H1 (cell line): ENCODE measurements at places on chromosomes 2 and 18. TPM values are rescaled to one million over a fixed set of nuclear protein-coding genes. Genes with fewer than 3 reads are reported as not detected.
A peak's percentile ranks its signal among the peaks of the same experiment; 100 is the strongest.

VWC2L gene
- total RNA-seq, result not detected in 2 replicates

CCDC150 gene
- 31.9 and 42.2 TPM in 2 replicates for total RNA-seq

MAP3K19 gene
- total RNA-seq, result not detected in 2 replicates

GRCh38 chr2:11773747-11774525 is 27.5 kb downstream of the LPIN1 start:
- no peaks in the 10 kb centered on the region for H3K27me3 ChIP-seq
- no peak overlapping the region for H3K27ac ChIP-seq
- no peak overlapping the region for H3K4me3 ChIP-seq

- H3K36me3 ChIP-seq, result no peaks in the 10 kb centered on the region
- H3K27ac ChIP-seq, result no peak overlapping the region
- H3K4me1 ChIP-seq, result peaks cover 5% of the 10 kb centered on the region
- no peak overlapping the region for H3K4me3 ChIP-seq
- H3K27me3 ChIP-seq, result no peaks in the 10 kb centered on the region
- no peak for DNase-seq
Measured at GRCh38 chr18:48022021-48022420, 91.6 kb upstream of the SMAD2 start.

- no peak overlapping the region for H3K27ac ChIP-seq
- DNase-seq, result no peak
- no peaks in the 10 kb centered on the region for H3K27me3 ChIP-seq
- H3K4me1 ChIP-seq, result no peaks in the 10 kb centered on the region
- H3K4me3 ChIP-seq, result no peak overlapping the region
Measured at GRCh38 chr2:10008809-10009176, 34.6 kb upstream of the KLF11 start.

DNA sequence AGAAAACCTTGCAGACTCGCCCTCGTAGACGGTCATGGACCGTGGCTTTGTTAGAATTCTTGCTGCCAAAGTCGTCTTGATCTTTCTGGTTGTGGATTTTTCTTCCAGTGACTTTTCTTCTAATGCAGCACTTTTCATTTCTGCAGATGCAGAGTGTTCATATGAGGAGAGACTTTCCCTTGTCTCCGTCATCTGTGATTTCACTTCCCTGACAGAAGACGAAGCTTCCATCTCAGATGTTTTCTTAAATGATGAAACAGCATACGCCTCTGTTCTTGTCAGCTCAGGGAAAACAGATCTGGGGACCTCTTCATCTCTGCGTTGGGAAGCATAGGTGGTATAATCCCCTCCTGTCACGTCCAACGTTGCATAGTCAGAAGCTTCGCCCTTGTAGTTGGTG is 50.9 kb downstream of the PLEKHA3 start:
- H3K27ac ChIP-seq, result no peak overlapping the region
- no peaks in the 10 kb centered on the region for H3K4me1 ChIP-seq
- DNase-seq, result no peak

COL4A4 gene
- 0.67 and 1.7 TPM in 2 replicates for total RNA-seq

GRCh38 chr18:45638544-45638943 is 23.3 kb downstream of the SLC14A2 start:
- DNase-seq, result no peak
- no peaks in the 10 kb centered on the region for H3K36me3 ChIP-seq
- H3K27me3 ChIP-seq, result no peaks in the 10 kb centered on the region
- no peak overlapping the region for H3K4me3 ChIP-seq
- H3K27ac ChIP-seq, result no peak overlapping the region

DNA sequence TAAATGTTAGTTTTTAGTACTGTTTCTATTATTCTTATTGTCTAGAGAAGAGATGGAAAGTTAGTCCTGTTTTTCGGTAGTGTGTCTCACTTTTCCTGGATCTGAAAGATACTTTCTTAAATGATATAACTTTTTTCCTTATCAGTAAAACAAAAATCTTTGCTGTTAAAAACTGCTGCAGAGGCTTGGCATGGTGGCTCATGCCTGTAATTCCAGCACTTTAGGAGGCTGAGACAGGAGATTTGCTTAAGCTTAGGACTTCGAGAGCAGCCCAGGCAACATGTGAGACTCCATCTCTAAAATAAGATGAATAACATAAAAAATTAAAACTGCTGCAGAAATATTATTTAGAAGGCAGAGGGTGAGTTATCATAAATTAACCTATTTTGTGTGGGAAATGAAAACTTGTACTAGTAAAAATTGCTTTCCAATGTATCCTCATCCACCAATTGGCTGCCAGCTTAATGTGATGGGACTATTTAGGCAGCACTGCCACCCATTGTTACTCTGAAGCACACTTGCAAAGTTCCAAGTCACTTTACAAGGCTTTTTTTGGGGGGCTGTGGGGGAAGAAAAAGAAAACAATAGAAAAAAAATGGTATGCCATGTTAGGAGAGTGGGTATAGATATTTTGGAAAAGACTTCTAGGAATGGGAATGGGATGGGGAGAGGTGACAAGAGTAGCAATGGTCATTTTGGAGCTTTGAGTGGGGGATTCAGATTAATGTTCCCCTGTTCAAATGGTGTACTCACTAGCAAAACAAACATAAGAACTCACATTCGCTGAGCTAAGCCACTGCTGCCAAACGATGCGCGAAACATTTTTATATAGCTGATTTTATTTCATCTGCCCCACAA is 62.7 kb downstream of the MEIS1 start:
- H3K36me3 ChIP-seq, result no peaks in the 10 kb centered on the region
- H3K4me1 ChIP-seq, result peaks cover 13% of the 10 kb centered on the region
- DNase-seq, result no peak
- H3K27me3 ChIP-seq, result no peaks in the 10 kb centered on the region

CHRNG gene
- total RNA-seq, result not detected in 2 replicates

TMEM169 gene
- total RNA-seq, result 2.4 and 2.5 TPM in 2 replicates

GRCh38 chr18:48583573-48583972 is 44.7 kb downstream of the CTIF start:
- no peaks in the 10 kb centered on the region for H3K27me3 ChIP-seq
- H3K4me1 ChIP-seq, result peaks cover 4% of the 10 kb centered on the region; the same call in 1 of the 2 replicates
- no peak overlapping the region for H3K27ac ChIP-seq
- no peaks in the 10 kb centered on the region for H3K36me3 ChIP-seq

CAPN14 gene
- 0.07 and 0.08 TPM in 2 replicates for total RNA-seq

DNA sequence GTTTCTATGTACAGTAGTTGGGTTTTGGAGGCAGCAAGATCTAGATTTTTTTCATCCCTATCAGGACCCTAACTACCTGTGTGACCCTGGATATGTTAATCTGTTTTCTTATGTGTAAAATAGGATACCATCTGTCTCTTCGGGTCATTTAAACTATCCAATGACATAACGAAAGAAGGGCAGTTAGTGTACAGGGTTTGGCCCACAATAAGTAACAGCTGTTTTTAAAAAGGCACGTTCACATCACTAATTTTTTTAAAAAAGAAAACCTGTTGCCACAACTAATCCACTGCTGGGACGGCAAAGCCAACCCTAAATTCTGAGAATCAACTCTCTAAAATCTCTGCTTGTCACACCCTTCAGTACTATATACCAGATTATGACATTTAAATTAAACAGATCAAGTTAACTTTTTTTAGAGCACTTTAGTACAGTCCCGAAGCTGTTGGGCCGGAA is 869 bp downstream of the USP40 start:
- peak overlapping the region; percentile 87 for H3K4me3 ChIP-seq
- no peak for DNase-seq
- H3K36me3 ChIP-seq, result no peaks in the 10 kb centered on the region
- no peaks in the 10 kb centered on the region for H3K4me1 ChIP-seq

DNA sequence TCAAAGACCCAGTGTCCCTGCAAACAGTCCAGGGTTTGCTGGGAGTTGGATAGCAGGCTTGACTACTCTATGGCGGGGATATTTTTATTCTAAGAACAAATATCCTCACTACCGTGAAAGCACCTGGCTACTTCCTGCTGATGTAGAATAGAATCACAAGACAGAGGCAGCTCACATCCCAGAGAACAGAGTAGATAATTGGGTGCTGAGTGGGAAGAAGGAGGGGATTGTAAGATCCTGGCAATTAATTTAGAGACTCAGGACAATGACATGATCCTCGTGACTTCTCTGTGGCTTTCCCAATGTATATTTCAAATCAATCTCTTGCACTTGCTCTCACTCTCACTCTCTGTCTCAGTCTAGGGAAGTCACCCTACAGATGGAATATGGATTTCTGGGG is 341.9 kb upstream of the DCC start:
- H3K36me3 ChIP-seq, result no peaks in the 10 kb centered on the region
- no peaks in the 10 kb centered on the region for H3K27me3 ChIP-seq
- no peak overlapping the region for H3K4me3 ChIP-seq
- DNase-seq, result no peak

GRCh38 chr2:174606336-174606735 is 8.7 kb upstream of the WIPF1 start:
- H3K36me3 ChIP-seq, result no peaks in the 10 kb centered on the region
- H3K4me1 ChIP-seq, result no peaks in the 10 kb centered on the region; the same call in 1 of the 2 replicates
- H3K4me3 ChIP-seq, result no peak overlapping the region
- no peak for DNase-seq

DNA sequence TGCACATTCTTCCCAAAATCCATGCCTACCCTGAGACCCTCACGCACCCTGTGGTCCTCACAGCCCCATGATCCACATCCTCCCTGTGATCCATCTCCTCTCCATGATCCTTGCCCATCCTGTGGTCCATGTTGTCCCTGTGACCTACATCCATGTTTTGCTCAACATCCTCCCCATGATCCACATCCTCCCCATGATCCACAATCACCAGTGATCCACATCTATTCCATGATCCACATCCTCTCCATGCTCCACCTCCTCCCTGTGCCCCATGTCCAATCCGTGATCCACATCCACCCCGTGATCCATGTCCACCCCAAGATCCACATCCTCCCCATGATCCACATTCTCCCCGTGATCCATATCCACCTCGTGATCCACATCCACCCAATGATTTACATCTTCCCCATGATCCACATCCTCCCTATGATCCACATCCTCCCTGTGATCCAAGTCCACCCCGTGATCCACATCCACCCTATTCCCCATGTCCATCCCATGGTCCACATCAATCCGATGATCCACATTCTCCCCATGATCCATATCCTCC is 281.2 kb downstream of the MYCN start:
- H3K4me1 ChIP-seq, result peaks cover 4% of the 10 kb centered on the region
- no peak overlapping the region for H3K27ac ChIP-seq
- no peak overlapping the region for H3K4me3 ChIP-seq
- no peak for DNase-seq

- no peak overlapping the region for H3K4me3 ChIP-seq
- H3K27ac ChIP-seq, result no peak overlapping the region
- H3K36me3 ChIP-seq, result no peaks in the 10 kb centered on the region
Measured at GRCh38 chr2:23360571-23361125, 24.3 kb upstream of the KLHL29 start.

RTP5 gene
- not detected in 2 replicates for total RNA-seq

IL1R2 gene
- not detected in 2 replicates for total RNA-seq

GRCh38 chr2:235406430-235406829 is 87.4 kb upstream of the AGAP1 start:
- DNase-seq, result no peak
- no peaks in the 10 kb centered on the region for H3K36me3 ChIP-seq
- no peak overlapping the region for H3K4me3 ChIP-seq
- no peaks in the 10 kb centered on the region for H3K4me1 ChIP-seq

UGT1A10 gene
- total RNA-seq, result not detected in 2 replicates

DNA sequence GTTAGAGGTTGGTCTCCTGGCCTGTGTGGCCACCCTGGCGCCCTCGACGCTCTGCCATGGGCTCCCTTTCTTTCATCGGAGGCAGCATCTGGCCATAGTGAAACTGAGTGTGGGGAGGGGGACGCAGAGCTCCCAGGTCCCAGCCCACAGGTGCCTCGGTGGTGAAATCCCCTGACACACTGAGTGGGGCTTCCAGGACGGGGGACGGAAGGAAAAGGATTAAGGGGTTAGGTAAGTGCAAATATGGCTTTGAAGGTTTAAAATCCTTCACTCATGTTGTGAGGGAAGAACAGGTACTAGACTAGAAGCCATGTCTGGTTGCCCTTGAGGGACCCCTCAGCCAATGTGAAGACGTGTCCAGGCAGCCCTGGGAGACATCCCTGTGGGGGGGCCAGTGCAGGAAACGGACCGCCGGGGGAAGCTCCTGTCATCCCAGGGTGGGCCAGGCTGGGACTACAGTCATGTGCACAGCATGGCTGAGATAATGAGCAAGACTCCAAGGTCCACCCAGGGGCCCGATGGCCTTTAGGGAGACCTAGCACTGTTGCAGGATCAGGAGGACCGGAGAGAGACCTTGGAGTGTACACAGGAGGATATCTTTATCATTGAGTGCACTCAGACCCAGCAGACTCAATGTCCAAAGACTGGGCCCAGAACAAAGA is 36.3 kb downstream of the RTP5 start:
- DNase-seq, result peak; percentile 37
- no peaks in the 10 kb centered on the region for H3K27me3 ChIP-seq
- H3K27ac ChIP-seq, result no peak overlapping the region
- peaks cover 14% of the 10 kb centered on the region for H3K4me1 ChIP-seq

GRCh38 chr18:3930126-3931012 is 480.4 kb downstream of the TGIF1 start:
- H3K36me3 ChIP-seq, result no peaks in the 10 kb centered on the region
- no peak overlapping the region for H3K4me3 ChIP-seq
- no peaks in the 10 kb centered on the region for H3K4me1 ChIP-seq
- no peak for DNase-seq

GRCh38 chr2:106034325-106034724 is 159.8 kb downstream of the UXS1 start:
- H3K4me1 ChIP-seq, result no peaks in the 10 kb centered on the region
- H3K27ac ChIP-seq, result no peak overlapping the region
- no peak overlapping the region for H3K4me3 ChIP-seq
- H3K36me3 ChIP-seq, result no peaks in the 10 kb centered on the region

GRCh38 chr2:74009577-74009976 is 24.9 kb downstream of the TET3 start:
- H3K36me3 ChIP-seq, result no peaks in the 10 kb centered on the region
- peaks cover 29% of the 10 kb centered on the region for H3K4me1 ChIP-seq
- H3K27me3 ChIP-seq, result no peaks in the 10 kb centered on the region
- no peak for DNase-seq

- no peak for DNase-seq
- H3K4me1 ChIP-seq, result no peaks in the 10 kb centered on the region
- H3K27me3 ChIP-seq, result no peaks in the 10 kb centered on the region
- H3K27ac ChIP-seq, result no peak overlapping the region
- no peaks in the 10 kb centered on the region for H3K36me3 ChIP-seq
- no peak overlapping the region for H3K4me3 ChIP-seq
Measured at GRCh38 chr18:69495338-69495737, 94.7 kb downstream of the DOK6 start.

- H3K4me3 ChIP-seq, result no peak overlapping the region
- H3K27me3 ChIP-seq, result no peaks in the 10 kb centered on the region
- H3K27ac ChIP-seq, result no peak overlapping the region
- no peak for DNase-seq
- no peaks in the 10 kb centered on the region; the same call in none of the 2 replicates for H3K4me1 ChIP-seq
Measured at GRCh38 chr2:15058015-15058720, 425.7 kb downstream of the LRATD1 start.

GRCh38 chr2:36587556-36587955 is 10.4 kb downstream of the FEZ2 start:
- no peak for DNase-seq
- no peak overlapping the region for H3K4me3 ChIP-seq
- H3K36me3 ChIP-seq, result no peaks in the 10 kb centered on the region; the same call in 1 of the 2 replicates
- no peak overlapping the region for H3K27ac ChIP-seq
- no peaks in the 10 kb centered on the region for H3K27me3 ChIP-seq
- no peaks in the 10 kb centered on the region for H3K4me1 ChIP-seq
